ENCODE measurements at places on chromosomes 12 and 14.
A peak's percentile ranks its signal among the peaks of the same experiment; 100 is the strongest.

DNA sequence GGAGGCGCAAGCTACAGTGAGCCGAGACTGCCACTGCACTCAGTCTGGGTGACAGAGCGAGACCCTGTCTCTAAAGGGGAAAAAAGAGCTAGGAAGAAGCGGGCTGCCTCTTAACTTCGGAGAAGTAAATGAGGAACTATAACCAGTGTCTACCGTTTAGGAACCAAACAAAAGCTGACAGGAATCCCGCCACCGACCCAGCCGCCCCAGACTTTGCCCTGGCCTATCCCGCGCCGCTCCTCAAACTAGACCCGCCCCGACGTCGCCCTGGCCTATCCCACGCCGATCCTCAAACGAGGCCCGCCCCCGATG, 568 bp upstream of the SIVA1 start:
- DNase-seq, result no peak

- DNase-seq, result no peak
These were observed 7.5 kb upstream of the PTPRR start for GRCh38 chr12:70928071-70928470.

- no peak for DNase-seq
These were observed 128.4 kb downstream of the GALC start for GRCh38 chr14:87864356-87865270.

DNA sequence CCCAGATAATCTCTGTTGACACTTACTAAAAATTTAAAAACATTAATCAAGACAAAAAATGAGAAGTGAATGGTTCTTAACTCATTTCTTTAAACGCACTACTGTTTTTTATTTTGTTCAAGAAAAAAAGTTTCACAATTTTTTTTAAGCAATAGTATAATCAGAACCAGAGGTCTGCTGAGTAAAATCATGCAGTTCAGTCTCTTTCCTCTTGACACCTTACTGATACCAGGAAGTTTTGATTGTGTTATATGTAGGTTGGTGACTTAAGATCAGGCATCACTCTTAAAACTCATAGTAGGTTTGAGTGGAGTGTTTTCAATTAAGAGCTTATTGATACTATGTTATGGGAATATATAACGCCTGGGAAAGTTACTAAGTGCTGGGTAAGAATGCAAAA, 121.4 kb downstream of the TRMT5 start:
- peak; percentile 18 for DNase-seq

DNA sequence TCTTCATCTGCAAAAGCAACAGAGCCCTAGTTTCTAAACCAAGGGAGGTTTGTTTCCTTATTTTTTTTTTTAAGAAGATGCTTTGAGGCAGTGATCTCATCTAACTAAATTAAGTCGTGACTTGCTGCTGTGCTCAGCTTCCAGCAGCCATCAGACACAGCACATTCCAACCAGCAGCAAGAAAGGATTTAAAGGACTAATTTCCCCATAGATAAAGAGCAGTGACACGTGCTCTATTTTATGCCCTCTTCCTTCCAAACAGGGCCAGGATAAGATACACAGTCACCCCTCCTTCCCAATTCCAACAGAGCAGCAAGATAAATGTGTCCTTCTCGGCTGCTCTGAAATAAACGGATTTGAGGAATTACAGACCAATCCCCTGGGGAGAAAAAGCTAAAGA, 81.7 kb downstream of the PRKAB1 start:
- no peak for DNase-seq

DNA sequence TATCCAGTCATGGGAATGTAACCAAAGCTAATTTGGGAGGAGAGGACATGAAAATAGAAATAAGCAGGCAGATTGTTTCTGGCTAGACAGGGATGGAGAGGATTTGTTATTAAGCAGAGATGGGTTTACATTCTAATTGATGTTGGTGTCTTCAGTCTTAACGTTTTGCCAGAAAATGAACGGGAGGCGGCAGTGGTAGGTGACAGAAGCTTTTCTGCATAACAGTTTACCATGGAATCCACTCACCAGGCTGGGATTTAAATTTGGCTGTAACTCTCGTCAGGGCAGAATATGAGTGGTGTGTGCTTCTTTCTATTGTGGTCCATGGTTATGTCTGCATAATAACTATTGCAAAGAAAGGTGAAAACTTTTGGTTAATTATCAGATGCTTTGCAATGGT, 50.2 kb upstream of the OTX2 start:
- no peak for DNase-seq

DNA sequence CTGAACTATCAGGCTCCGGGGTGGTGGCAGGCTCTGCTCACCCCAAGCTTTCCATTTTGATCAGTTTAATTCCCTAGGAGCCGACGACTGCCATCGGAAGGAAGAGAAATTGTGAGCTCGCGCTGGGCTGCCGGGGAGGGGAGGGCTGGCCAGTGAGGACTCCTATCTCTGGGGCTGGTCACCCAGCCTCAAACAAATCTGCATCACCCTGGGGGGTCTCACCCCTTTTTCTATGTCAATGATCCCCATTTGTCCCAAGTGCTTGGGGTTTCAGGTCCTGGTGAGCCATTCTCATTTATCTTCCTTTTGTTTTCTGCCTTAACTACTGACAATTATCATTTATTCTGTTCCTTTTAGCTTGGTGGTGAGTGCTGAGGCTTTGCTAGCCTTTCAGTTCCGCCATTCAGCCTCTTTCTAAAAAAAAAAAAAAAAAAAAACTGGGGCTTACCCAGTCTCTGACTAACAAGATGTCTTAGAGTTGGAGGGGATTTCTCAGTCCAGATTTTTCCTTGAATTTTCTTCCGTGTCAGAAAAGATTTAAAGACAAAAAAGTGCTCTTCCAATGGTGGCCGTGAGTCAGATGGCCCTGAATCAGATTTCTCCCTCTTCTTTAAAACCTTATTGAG, 22.8 kb upstream of the USP44 start:
- DNase-seq, result no peak

- no peak for DNase-seq
These were observed 62.5 kb downstream of the CACNA1C start for GRCh38 chr12:2115101-2115845.

DNA sequence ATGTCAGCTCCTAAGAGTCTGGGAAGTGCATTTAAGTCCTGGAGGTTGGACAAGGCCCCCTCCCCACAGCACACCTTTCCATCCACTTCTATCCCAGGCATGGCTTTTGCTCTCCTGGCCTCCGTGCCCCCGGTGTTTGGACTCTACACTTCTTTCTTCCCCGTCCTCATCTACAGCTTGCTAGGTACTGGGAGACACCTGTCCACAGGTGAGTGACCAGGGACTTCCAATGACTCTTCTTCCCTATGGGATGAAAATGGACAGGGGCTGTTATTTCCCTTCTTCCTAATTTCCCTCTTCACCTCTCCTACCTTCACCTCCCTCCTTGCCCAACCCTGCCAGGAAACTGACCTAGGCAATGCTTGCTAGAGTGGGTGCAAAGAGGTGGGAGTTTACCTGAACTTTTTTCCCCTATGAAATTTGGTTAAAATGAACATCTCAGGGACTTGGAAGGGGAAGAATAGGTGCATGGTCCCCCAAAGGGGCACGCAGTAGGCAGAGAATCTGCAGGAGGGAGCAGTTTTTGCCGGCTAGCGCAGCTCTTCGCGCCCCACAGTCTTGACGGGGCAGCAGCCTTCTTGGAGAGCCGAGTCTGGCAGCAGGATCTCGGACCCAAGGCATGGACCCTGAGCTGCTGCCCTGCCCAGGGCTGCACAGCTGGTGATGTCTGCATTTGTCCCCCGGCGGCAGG, 9.2 kb downstream of the ARHGEF25 start:
- no peak for DNase-seq

- no peak for DNase-seq
These were observed 1.2 kb downstream of the ITGB7 start for GRCh38 chr12:53205747-53206419.

DNA sequence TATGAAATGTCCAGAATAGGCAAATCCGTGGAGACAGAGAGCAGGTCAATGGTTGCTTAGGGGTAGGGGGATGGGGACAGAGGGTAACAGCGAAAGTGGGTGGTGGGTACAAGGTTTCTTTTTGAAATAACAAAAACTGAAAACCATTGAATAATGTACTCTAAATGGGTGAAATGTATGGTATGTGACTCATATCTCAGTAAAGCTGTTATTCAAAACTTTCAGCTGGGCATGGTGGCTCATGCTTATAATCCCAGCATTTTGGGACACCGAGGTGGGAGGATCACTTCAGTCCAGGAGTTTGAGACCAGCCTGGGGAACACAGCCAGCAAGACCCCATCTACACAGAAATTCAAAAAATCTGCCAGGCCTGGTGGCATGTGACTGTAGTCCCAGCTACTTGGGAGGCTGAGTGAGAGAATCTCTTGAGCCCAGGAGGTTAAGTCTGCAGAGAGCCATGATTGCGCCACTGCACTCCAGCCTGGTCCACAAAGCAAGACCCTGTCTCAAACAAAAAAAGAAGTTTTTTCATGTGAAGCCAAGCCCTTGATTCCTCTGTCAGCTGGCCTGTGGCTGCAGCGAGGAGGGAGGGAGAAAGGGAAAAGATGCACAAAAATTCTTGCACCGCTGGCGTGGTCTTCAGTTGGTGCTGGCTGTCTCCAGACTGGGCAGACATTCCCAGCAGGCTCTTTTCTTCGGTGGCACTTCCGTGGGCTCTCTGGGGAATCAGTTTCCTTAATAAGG, 248.2 kb downstream of the SLC41A2 start:
- no peak for DNase-seq

DNA sequence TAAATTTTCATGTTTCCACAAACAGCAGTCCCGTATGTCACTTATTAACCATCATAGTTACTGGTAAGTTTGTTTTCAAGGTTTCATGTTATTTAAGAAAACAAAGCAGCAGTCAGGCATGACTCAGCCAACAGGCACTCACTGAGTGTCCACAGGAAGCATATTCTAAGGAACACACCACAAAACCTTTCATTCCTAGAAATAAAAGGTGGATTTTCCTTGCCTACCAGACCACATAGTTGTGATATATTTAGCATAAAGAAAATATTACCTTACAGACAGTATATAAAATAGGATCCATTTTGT, 143.3 kb upstream of the AVPR1A start:
- no peak for DNase-seq

DNA sequence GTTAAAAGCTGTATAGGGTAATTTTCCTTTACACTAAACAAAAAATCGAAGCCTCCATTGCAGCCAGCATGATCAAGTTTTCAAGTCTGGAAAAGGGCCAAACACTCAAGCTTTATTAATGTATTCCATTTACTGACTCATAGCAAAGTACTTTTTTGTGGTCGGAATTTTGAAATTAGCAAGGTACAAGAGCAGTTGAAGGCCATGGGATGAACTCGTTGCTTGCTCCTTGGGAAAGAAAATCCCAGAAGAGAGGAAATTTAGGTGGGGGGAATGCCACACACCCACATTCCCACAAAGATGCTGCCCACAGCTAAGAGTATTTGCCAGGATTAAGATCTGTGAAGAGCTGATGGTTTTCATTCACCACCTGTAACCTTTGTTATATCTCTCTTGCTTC, 333.7 kb downstream of the EGLN3 start:
- no peak for DNase-seq

GRCh38 chr12:94202245-94203180, 54.1 kb downstream of the PLXNC1 start:
- DNase-seq, result no peak

- DNase-seq, result no peak
These were observed 3.6 kb upstream of the BRMS1L start for GRCh38 chr14:35822501-35822900.

- DNase-seq, result no peak
These were observed 90.0 kb downstream of the GCH1 start for GRCh38 chr14:54812617-54813016.

Data from CD4-positive, CD25-positive, alpha-beta regulatory T cell (primary cell).